Epithelial cell of esophagus (primary cell): ENCODE measurements at places on chromosomes 3 and 15.

- no peak for DNase-seq
Observed at GRCh38 chr15:82538961-82539690, 1.1 kb downstream of the RPS17 start.

DNA sequence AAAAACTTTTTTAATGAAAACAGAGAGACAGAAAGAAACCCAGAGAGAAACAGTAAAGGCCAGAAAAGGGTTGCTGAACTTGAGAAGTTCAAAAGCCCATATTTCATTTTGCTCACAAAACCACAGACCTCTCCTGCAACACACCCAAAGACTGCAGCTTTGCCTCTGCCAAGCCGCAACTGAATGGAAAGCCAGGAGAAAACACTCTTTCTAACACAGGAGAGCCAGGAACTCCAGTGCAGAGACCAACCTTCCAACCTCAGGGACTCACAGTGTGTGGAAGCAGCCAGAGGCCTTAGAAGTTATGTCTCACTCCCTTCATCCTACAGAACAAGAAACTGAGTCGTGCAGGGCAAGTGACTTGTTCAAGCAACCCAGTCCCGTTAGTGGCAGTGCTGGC is 163.1 kb upstream of the HES1 start:
- no peak for DNase-seq

DNA sequence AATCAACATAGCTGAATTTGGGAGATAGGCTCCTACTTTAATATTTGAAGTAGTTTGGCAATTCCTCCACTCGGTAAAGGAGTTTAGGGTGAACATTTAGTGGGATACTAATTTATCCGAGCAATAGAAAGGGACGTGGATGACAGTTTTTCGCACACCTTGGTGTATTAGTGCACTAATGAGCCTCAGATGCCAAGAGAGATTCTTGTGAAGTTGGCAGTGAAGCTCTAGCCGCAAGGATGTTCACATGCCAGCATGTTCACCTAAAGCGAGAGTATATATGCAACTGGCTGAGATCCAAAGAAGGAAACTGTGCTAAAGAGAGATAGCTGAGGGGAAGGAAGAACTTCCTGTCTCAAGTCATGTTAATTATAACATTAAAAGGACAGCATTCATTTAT is 58.5 kb downstream of the TGFBR2 start:
- DNase-seq: peak; percentile 16

DNA sequence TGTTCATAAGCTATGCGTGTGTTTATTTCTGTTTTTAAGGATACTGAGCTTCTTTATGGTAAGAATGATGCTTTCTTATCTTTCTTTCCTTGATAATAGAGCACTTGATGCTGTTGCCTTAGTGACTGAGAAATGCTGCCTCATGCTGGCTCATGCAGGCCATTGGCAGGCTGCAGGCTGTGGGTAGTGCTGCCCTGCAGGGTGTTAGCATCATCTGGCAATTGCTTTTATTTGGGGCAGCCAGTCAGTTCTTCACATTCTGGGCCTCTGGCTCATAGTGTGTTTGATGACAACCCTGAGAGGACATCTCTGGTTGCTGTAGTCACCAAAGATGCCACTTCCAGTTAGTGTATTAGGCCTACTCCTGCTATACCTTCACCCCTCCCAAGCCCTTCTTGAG is 66.2 kb upstream of the ONECUT1 start:
- no peak for DNase-seq

DNA sequence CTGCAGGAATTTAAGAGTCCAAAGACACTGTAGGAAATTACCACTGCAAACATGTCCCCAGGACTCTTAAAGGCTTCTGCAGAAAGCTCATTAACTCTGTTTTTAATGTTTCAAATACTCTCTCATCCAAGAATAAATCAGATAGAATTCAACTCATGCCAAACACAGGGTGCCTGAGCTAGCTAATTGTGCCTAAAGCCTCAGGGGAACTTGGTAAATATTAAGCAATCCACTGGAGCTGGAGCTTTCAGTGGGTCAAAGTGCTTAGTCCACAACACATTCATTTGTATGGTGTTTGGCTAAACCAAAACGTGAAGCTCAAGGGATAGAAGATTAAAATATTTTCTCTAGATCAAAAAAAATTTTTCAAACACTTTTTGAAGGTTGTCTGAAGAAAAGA is 131.4 kb downstream of the THRB start:
- peak; percentile 65 for DNase-seq

GRCh38 chr3:183312433-183312832 is 59.4 kb downstream of the B3GNT5 start:
- peak; percentile 50 for DNase-seq

- DNase-seq: no peak
Observed at GRCh38 chr15:57769266-57769665, 62.8 kb downstream of the POLR2M start.

- DNase-seq: no peak
Observed at GRCh38 chr15:39269352-39269751, 311.5 kb upstream of the THBS1 start.

- no peak for DNase-seq
Observed at GRCh38 chr3:18349197-18349798, 75.8 kb downstream of the SATB1 start.

DNA sequence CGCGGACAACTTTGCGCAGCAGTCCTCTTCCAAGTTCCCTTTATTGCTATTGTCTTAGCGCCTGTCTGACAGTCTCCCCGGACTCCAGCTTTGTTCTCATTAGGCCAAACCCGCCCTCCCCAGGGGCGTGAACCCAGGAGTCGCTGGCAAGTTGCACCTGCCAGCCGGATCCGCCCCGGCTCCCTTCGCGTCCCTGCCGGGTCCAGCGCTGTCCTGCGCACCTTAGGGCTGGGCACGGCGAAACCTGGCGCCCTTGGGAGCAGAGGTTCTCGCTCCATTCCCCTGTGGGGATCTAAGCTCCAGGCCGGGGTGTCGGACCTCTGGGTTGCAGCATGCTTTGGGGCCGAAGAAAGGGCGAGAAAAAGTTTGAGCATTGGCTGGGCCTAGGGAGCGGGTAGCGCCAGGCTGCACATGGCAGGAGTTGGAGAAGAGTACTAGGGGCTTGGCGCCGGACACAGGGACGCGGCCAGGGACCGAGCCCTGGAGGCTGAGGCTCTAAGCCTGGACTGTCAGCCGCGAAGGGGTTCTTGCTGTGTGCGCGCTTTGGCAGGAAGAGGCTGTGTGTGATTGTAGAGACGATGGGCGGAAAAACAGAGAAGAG is 335.1 kb upstream of the THRB start:
- peak; percentile 15 for DNase-seq

DNA sequence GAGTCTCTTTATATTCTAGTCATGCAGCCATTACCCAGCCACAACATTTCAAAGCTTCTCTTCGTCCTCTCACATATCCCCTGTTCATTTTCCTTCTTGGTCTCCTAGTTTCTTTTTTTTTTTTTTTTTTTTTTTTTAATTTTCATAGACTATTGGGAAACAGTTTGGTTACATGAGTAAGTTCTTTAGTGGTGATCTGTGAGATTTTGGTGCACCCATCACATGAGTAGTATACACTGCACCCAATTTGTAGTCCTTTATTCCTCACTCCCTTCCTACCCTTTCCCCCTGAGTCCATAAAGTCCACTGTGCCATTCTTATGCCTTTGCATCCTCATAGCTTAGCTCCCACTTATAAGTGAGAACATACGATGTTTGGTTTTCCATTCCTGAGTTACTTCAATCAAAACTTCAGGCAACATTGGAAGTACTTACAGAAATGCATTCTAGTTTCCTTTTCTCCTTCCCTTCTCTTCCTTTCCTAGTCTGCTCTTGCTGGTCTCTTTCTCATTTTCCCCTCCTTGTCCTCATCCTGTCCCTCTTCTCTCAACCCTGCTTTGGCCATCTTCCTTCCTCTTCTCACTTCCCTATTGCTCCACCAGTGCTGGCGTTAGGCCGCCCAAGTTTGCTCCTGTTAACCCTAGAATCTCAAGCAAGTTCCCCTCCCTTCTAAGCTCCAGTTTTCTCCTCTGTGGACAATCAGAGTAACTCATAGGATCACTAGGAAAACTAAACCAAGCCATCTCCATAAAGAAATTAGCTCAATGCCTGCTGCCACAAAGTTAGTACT is 4.8 kb downstream of the ATP8B4 start:
- DNase-seq: no peak

- DNase-seq: no peak
Observed at GRCh38 chr3:18837137-18837755, 311.1 kb upstream of the KCNH8 start.

- peak; percentile 36 for DNase-seq
Observed at GRCh38 chr15:92681141-92681631, 25.6 kb upstream of the FAM174B start.

DNA sequence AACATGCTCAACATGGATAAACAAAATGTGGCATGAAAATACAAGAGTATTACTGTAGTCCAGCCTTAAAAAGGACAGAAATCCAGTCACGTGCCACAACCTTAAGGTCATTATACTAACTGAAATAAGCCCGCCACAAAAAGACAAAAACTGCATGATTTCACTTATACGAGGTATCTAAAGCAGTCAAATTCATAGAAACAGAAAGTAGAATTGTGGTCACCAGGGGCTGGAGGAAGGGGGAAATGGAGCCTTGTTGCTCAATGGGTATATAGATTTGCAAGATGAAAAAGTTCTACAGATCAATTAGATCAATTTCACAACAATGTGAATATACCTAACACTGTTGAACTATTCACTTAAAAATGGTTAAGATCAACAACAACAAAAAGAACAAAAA is 7.4 kb downstream of the GLB1 start:
- no peak for DNase-seq

GRCh38 chr3:53473422-53473821 is 21.0 kb upstream of the CACNA1D start:
- no peak for DNase-seq

- DNase-seq: no peak
Observed at GRCh38 chr3:65597226-65597951, 441.3 kb downstream of the MAGI1 start.

- peak; percentile 62 for DNase-seq
Observed at GRCh38 chr3:10557781-10558373, 52.5 kb upstream of the ATP2B2 start.

GRCh38 chr15:90015749-90016148 is 14.6 kb downstream of the ZNF710 start:
- peak; percentile 64 for DNase-seq

GRCh38 chr3:52524752-52525679 is 8.6 kb downstream of the NT5DC2 start:
- peak; percentile 70 for DNase-seq

DNA sequence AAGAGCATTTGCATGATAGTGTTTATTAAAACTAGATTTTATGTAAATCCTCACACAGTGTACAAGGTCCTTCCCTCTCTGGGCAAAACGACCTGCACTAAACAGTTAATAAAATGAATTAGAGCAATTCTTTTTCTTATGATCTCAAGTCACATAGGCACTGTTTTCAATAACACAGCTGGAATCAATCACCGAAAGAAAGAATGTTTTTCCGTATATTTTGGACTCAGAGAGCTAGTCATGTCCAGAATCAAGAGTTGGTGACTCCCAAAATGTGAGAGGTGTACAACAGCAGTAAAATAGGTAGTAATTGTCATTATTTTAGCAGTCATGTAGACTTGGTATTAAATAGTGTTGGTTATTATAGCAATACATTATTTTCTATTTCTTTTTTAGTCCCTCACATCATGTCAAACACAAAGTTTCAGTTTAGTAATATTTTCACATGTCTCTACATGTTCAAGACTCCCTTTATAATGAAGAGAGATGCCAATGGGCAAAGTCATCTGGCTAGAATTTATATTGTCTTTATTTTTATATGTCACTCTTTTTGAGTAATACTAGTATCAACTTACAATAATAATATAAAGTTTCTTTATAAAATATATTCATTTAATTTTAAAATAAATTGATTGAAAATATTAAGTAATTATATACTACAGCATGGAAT is 448.6 kb upstream of the CDIN1 start:
- DNase-seq: peak; percentile 68

GRCh38 chr3:177419904-177420601 is 222.8 kb upstream of the TBL1XR1 start:
- no peak for DNase-seq

DNA sequence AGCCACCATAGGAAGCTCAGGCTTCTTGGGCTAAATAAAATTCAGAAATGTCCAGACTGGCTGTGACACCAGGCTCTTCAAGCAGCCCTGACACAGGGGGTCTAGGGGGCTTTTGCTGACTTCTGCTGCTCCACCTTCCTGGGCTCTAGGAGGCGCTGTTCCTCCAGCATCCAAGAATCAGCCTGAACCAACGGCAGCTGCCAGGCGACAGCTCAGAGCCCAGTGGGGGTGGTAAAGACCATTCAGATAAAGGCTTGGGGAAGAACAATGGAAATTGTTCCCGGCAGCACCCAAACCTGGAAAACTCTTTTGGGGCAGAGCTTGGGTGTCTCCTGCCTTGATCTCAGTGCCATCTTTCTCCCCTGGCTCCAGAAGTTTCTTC is 21.6 kb upstream of the PSTPIP1 start:
- peak; percentile 34 for DNase-seq

- DNase-seq: no peak
Observed at GRCh38 chr3:120649830-120650233, 32.2 kb downstream of the HGD start.

GRCh38 chr15:39925112-39925842 is 5.2 kb upstream of the GPR176 start:
- DNase-seq: peak; percentile 60
